ENCODE measurements at places on chromosomes 12 and 14.

DNA sequence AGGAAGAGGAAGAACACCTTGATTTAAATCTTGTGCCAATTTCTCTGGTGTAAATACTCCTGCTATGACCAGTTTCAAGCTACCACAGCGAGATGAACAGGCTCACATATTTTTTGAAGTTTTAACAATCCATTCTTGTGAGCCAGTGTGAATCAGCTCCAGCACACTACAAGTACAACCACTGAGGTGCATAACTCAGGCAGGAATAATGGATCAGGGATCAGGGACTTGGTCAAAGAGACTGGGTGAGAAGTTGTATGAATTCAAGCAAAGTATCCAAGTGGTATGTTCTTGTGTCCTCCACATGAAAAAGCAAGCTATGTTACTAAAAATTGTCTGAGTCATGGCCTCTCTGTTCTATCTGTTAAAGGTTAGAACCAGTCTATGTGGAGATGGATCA is 35.2 kb upstream of the KITLG start:
- no peak for DNase-seq

DNA sequence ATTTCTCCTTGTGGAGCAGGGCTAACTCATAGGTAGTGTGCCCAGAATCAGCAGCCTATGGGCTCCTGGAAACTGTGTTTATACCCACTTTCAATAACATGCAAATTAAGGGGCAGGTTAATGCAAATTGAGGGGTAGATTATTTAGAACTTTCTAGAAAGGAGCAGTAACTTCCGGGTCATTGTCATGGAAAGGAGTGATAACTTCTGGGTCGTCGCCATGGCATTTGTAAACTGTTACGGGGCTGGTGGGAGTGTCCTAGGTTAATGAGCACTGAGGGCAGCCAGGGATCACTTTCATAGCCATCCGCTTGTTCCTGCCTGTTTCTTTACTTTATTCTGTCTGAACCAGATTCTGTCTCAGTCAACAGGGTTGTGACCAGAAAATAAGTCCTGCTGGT is 143.3 kb upstream of the RFLNA start:
- DNase-seq = no peak

DNA sequence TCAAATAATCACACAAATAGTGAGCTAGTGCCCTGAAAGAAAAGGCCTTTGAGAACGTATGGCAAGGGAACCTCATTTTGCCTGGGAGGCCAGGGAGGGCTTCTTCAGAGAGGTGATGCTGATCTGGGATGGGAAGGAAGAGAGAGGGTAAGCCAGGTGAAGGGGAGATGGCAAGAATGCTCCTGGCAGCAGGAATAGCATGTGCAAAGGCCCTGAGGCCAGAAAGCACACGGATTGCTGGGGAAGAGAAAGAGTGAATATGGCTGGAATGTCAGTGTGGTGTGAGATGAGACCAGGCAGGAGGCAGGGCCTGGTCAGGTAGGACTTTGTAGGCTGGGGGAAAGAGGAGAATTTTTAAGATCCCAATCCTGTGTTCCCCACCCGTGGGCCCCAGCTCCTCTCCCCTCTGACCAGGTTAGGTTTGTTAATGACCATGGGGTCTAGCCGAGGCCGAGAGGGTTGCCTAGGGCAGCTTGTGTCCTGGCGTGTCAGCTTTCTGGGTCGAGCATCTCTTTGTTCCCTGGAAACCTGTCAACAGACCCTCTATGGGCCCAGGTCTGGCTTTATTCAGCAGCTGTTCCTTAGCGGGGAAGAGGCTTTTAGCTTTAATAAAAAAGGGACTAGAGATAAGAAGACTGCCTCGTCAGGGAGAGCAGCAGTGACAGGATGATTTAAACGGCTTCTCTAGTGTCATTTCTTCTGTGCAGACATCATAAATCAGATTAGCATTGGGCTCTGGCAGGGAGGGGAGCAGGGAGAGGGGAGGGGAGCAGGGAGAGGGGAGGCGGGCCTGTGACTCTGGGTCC is 123.4 kb downstream of the ADCK1 start:
- no peak for DNase-seq

GRCh38 chr12:94150240-94151121 is 2.1 kb downstream of the PLXNC1 start:
- no peak for DNase-seq

GRCh38 chr12:53338916-53339315 is 2.8 kb upstream of the SP7 start:
- DNase-seq = no peak

DNA sequence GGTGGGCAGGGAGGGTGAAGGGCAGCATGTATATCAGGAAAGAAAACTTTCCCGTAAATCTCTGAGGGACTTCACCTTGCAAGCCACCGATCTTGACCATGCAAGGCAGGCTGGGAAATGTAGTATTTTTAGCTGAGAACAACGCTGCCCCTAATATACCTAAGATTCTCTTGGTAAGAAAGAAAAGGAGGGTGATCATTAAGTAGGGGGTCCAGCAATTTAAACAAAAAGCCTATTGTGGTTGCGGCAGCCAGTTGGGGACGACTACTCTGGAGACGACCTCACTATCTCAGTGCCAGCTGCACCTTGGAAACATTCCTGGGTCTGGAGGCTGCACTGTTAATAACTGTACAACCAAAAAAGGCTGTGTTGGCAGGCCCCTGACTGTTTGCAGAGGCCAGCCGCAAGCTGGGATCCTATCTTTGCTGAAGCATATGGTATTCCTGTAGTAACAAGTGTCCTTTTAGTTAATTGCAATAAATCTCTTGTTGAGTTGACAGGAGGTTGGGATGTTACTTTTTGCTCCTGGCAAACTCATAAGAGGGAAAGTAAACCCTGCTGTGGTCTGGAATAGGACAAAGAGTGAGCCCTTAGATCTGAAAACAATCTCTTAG is 6.4 kb downstream of the APOLD1 start:
- no peak for DNase-seq
